ENCODE measurements at places on chromosomes 3 and 15. TPM values are rescaled to one million over a fixed set of nuclear protein-coding genes. Genes with fewer than 3 reads are reported as not detected.
A peak's percentile ranks its signal among the peaks of the same experiment; 100 is the strongest.

DNA sequence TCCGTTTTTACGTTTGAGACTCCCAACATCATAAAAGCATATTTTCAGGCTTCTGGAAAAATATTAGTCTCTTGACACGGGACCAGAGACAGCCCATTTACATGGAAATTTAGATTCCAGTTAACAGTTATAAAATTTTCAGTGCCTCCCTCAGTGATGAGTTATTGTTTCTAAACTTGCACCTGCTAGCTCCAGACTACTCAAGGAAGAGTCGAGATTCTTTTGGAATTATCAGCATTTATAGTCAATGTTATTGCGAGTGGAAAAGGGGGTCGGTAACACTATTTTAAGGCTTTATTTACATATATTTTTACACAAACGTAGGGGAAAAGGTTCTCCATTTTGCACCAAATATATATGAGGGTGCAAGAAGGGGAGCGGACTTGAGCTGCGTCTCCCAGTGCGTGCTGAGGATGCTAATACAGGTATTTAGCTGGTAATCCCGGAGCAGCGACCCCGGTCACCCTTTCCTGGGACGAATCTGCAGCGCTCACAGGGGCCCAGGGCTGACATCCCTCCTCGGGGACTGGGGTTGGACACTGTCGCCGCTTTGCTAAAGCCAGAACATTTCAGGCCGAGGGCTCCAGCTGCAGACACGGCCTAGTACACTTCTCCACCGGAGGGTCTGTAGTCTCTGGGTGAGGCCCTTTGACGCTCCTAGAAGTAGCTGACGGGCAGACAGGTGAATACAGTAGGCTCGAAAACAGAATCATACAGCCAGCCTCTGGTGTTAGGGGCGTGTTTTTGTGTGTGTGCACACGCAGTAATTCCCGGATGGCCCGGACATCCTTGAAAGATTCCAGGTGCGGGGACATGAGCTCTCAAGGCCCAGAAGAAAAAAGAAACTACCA is 729 bp upstream of the ZBTB11 start:
- DNase-seq = no peak

DNA sequence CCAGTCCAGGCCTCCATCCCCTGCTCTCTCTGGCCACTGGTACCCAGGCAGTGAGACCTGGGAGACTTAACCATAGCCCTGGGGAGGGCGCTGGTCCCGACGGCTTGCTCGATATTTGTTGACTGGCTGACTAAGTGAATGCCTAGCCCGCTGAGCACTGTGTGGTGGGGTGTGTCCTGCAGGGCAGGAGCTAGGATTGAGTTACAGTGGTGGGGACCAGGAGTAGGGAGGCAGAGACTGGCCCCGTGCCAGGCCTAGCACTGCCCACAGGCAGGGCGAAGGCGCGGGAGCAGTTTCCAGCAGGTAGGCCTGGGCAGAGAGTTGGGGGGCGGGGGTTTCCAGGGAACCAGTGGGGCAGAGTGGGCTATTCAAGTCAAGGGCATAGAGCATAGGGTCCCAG is at the start of gene VILL:
Gene VILL (plus strand): TSS at position 260 of the 400 bp plus-strand sequence. CDS start 2,887 bp downstream, outside the sequence.
- DNase-seq = no peak

DNA sequence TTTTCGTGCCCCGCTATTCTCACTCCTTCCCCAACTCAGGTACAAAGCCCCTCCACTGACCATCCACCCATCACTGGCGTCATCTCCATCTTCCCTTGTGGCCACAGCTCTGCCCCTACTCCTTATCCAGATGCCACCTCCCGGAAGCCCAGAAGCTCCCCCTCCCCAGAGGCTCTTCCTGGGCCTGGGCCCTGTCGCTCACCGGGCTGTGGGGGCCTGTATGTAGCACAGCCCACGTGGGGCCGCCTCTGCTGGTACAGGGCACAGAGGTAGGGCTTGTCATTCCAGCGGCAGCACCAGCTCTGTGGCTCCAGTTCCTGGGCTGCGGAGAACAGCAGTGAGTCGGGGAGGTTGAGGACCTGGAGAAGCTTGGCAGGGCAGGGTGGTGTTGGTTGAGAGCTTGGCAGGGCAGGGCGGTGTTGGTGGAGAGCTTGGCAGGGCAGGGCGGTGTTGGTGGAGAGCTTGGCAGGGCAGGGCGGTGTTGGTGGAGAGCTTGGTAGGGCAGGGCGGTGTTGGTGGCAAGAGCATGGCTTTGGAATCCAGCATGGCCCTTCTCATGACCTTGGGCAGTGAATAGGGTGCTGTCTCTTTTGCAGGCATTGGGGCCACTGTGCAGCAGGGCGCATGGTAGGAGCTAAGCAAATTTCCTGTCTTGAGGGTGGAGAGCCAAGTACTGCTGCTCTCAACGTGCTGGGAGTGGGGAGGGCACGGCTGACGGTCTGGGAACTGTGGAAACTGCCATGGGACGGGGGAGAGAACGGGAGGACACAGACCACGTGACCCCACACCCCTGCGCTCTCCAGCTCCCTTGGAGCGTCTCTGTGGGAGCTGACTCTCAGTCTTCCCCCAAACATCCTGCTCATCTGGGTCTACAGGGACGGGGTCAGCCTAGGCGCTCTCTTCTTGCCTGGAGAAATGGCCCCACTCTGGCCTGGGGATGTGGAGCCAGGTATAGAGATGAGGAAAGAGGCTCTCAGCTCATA is 43.4 kb downstream of the MUC20 start:
- DNase-seq = no peak

DNA sequence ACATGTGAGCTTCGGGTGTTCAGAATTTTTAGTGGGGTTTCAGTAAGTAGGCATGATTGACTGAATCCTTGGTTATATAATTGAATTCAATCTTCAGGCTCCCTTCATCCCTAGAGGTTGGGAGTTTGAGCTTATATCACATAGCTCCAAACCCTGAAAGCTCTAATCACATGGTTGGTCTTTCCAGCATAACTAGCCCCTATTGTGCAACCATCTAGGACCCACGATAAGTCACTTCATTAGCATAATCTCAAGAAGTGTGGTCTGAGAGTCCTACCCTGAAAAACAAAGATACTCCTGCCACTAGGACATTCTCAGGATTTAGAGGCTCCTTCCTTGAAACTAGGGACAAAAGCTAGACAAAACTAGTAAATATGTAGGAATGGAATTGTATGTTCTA is 348.9 kb upstream of the CBLB start:
- no peak for DNase-seq

GRCh38 chr3:128547368-128547987 is 54.5 kb upstream of the GATA2 start:
- DNase-seq = no peak

DNA sequence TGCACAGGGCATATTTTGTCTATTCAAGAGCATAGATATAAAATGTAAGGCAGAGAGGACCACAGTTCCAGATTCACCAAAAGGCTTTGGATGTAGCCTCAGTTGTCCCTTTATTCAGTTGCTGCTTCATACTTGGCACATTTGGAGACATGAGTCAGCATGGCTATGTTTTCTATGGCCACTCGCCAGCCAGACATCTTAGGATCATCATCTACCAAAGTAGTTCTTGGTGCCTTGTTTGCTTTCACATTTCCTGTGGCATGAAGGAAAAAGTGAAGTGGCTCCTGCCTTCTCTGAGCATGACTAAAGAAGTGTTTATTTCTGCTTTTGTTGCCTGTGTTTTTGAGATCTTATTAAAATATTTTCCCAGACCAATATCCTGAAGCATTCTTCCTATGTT is 7.2 kb downstream of the SUSD5 start:
- no peak for DNase-seq

- no peak for DNase-seq
These were observed 95.4 kb downstream of the PLOD2 start for GRCh38 chr3:146065573-146066006.

DNA sequence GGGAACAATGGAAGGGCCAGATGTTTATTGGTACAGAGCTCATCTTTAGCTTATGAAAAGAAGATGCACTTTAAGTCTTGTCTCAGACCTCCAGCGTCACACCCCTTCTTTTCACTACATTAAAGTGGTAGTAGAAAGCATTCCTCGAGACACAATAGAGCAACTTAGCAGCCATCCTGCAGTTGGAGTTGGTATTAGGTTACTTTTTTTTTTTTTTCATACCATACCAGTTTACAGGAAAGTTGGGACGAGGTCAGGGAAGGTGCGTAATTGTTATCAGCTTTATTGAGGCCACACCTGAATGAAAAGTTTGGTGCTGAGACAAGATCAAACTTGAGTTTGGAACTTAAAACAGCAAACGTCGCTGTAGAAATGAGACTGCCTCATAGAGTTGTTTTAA is 203.8 kb downstream of the SOX2 start:
- DNase-seq = no peak

GRCh38 chr15:40136470-40137302 is 24.2 kb upstream of the BUB1B start:
- no peak for DNase-seq

DNA sequence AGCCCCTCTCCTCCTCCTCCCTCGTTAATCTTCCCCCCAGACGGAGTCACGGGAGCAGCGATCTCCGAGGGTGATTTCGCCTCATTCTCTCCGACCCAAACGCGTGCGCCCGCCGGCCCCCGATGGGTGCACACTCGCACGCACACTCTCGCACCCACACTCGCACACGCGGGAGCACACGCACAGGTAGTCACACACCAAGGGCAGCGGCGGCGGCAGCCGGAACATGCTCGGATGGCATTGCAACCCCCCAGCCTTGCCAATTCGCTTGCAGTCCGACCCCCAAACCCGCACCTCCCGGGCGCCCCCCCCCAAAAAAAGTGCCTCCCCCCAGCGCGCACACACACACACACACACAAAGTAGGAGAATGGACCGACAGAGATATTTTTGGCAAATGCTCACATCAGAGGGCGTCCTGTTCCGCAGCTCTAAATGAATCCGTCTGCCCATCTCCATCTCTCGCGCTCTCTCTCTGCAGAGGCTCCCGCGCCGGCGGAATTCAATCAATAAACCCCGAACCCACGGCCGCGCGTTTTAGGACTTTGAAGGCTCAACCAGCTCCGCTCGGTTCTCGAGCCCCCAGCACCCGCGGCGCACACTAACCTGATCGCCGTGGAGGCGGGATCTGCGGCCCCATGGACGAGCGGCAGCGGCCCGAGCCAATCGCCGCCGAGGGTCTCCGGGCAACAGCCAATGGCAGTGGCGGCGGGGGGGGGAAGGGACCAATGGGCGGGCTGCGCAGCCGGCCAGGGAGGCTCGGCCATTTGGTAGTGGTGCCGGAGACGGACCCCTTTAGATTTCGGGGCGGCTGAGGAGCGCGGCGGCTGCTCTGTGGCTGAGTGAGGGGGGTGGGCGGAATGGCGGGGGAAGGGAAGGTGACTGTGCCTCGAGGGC is at the start of gene ANP32A:
Gene ANP32A (minus strand): TSS at position 601 of the 895 bp plus-strand sequence. CDS start 144 bp downstream, at position 457.
- DNase-seq = peak; percentile 62

DNA sequence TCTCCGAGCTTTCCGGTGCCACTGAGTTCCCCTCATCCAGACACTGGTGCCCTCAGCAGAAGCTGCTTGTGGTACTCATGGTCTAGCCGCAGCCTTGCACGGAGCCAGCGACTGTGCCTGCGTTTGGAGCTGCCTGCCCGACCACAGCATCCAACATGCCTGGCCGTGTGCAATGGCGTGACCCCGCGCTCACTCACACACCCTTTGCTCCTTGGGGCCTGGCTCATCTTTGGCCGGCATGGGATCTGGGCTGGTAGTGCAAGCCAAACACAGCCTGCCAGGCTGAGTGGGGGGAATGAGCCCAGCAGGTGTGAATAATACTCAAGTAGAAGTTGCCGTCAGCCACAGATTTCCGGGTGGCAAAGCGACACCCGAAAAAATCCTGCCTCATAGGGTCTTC is 1178.7 kb upstream of the GBE1 start:
- no peak for DNase-seq

DNA sequence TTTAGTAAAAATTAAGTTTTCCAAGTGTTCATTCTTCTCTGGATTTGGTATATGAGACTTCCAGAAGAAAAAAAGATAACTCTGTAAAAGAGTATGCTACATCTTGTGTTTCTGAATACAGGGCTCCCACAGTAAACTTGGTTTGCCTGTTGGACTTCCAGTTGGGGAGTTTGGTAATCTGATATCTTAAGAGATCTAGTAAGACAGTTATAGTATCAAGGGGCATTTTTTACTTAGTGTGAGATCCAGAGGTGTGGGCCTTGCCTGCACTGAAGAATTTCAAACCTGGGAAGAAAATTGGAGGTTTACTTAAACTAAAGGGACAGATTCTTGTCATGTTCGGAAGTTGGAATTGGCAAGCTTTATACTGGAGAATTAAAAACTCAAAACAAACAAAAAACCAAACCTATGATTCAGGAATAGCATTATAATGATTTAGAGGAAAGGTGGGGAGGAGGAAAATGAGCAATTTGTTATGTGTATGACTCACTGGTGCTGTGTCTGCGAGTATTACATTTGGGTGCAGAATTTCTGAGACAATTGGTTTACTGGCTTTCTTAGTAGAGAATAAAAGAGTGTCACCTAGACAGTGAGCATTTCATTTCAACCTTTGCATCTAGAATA is 58.9 kb upstream of the ULK4 start:
- no peak for DNase-seq

GRCh38 chr3:138842483-138843188 is 7.9 kb upstream of the PIK3CB start:
- DNase-seq = peak; percentile 63

GRCh38 chr3:50536471-50537180 is 30.9 kb downstream of the C3orf18 start:
- no peak for DNase-seq

GRCh38 chr15:80803580-80804525 is 24.7 kb downstream of the CEMIP start:
- no peak for DNase-seq

- no peak for DNase-seq
These were observed 56.0 kb downstream of the PDE8A start for GRCh38 chr15:85037641-85038040.

DNA sequence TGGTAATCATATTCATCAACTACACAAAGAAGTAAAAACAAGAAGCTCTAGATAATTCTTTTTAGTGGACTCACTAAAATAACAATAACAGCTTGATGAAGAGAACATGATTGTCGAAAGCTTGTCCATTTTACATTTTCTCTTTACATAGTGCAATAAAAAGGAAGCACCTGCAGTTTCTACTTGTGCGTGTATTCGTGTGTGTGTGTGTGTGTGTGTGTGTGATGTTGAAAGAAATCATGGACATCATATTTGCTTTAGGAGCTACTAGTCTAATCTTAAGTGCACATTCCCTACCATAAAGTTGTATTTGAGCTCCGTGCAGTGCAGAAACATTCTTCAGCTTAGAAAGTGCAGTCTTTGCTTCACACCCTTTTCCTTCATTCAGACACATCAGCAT is 288.8 kb downstream of the ZBTB20 start:
- no peak for DNase-seq

STRIT1 gene
- not detected for total RNA-seq

HDC gene
- not detected for total RNA-seq

CYP11A1 gene
- 0.29 TPM for total RNA-seq

GPR156 gene
- total RNA-seq = 0.08 TPM

COPG1 gene
- total RNA-seq = 128 TPM

ABHD14A gene
- 12.2 TPM for total RNA-seq

U2SURP gene
- 144 TPM for total RNA-seq

ACP3 gene
- total RNA-seq = not detected

COLQ gene
- 0.72 TPM for total RNA-seq

STAG1 gene
- total RNA-seq = 28.4 TPM

TMIE gene
- total RNA-seq = not detected

PIF1 gene
- 36.9 TPM for total RNA-seq
